ENCODE measurements at places on chromosomes 16 and 17.
A peak's percentile ranks its signal among the peaks of the same experiment; 100 is the strongest.

GRCh38 chr17:75181608-75182318 lies 996 bp downstream of the SUMO2 start:
- peak; percentile 39 for DNase-seq

GRCh38 chr17:47272491-47272890 lies 18.9 kb downstream of the ITGB3 start:
- no peak for DNase-seq

DNA sequence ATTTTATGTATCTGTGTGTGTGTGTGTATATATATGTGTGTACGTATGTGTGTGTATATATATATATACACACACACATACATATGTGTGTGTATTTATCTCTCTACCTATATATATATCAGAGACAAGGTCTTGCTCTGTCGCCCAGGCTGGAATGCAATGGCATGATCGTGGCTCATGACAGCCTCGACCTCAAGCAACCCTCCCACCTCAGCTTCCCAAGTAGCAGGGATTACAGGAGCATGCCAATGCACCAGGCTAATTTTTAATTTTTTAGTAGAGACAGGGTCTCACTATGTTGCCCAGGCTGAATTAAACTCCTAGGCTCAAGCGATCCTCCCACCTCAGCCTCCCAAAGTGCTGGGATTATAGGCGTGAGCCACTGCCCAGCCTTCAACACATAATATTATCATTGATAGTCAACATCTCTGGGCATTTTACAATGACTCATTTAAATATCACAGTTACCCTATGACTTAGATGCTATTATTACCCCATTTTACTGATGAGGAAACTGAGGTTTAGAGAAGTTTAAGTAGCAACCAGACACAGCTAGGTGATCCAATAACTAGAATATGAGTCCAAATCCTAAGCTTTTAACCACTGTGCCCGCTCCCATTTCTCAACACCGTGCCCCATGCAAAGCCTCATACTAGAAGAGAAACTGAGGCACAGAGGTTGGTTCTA lies 24.3 kb downstream of the G6PC3 start:
- no peak for DNase-seq

DNA sequence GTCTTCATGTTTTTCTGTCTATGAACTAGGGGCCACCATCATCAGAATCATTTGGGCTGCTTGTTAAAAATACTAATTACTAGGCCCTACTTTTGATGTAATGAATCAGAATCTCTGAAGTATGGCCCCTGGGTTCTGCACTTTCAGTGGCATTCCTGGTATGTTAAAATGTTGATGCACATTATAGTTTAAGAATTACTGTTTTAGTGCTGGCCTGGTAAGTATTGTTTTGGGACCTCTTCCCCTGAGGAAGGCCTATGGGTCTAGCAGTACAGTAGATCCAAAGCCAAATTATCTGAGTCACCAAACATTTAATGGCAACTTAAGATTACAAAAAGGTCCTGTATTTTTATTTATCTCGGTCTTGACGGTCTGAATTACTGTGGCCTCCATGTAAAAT lies 58.8 kb downstream of the AP2B1 start:
- no peak for DNase-seq
